ENCODE measurements at places on chromosomes 1 and 21.

DNA sequence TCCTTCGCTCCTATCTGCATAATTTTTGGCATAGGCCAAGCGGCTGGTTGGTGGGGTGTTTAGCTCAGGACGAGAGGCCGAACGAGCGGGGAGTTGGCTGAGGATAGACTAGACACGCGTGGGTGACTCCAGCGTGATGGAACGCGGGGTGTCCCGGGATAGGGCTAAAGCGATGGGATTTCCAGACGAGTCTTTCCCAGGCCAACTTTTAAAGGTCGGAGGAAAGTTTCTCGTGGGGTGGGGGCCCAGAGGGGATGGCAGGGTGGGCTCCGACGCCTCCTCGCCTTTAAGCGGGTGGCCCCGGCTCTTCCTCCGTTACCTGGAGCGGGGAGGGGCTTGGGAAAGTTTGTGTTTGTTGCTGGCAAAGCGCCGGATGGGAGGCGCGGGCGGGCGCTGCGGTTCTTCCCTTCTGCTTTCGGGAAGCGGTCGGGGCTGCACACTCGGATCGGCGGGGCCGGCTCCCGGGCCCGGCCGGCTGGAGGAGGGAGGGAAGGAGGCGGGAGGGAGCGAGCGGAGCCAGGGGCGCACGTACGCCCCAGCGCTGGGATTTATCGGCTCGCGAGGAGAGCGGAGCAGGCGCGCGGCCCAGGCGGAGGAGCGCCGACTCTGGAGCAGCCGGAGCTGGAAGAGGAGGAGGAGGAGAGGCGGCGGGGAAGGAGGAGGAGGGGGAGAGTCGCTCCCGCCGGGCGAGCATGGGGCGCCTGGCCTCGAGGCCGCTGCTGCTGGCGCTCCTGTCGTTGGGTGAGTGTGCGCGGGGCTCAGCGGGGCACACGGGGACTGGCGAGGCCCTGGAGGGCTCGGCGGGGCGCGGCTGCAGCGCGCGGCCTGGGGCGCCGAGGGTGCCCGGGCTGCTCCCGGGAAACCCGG, at the start of gene PTGFRN:
Gene PTGFRN, plus strand, starts transcription at position 405 of the 867 bp plus-strand sequence. Its CDS starts 288 bp downstream, at position 693.
- DNase-seq, result peak; percentile 89

DNA sequence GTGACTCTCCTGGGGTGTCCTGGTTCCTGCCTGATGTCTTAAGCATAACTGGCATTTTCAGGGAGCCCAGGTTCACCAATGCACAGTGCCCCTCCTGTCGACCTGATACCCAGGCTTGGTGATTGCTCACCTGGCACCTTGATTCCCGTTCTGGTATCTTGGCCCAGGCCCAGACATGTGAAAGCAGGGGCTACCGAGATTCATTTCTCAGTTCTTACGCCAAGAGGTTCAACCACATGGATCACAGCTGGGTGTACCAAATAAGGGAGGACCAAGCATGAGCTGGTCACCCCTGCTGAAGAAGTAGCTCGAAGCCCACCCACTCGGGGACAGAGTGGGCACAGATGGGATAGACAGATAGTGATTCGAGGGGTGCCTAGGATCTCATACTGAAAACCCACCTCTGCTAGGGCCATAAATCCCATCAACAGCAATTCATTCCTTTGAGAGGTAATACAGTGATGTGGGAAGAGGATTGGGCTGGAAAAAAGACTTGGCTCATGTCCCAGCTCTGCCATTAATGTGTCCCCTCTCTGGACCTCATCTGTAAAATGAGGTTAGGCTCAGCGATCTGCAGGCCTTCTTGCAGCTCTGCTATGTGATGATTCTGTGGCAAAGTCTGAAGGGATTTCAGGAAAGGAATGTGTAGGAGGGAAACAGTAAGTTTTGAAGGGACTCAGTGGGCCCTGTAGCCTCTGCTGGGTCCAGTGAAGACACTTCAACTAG, 2.7 kb downstream of the EPHX1 start:
- DNase-seq, result no peak

DNA sequence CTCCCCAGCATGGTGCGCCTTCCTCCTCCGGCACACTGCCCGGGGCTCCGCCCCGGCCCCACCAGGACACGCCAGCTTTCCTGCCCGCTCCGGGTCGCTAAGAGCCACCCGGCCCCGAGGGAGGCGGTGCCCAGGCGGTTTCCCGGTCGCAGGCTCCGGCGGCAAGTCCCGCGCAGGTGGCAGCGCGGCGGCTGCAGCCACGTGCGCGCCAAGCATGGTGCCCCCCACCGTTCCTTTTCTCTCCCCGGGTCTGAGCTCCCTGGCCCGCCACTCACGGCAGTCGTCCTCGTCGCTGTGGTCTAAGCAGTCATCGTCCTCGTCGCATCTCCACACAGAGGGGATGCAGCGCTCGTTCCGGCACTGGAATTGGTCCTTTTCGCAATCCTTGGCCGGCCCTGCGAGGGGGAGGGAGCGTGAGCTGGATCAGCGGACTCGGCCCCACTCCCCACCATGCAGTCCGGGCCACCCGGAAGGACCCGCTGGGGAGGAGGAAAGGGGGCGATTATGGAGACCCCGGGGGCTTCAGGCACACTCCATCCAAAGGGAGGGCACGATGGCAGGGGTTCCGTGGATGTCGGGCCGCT, 1.2 kb downstream of the LRP8 start:
- DNase-seq, result peak; percentile 64

DNA sequence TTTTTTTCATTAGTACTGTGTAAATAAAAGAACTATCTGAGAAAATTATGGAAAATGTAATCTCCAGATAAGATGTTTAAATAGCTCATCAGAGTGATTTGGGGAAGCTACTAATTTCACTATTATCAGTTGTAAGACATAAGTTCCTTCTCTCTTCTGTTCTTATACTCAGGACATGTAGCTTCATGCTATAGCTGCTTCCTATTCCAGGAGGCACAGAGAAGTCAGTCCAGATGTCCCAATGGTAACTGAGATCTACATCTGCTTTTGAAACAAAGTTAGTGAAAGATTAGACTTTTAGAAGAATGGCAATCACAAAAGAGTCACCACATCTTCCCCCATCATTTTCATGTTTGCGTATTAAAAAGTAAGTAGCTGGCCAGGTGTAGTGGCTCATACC, 5.6 kb downstream of the MAP3K21 start:
- no peak for DNase-seq

DNA sequence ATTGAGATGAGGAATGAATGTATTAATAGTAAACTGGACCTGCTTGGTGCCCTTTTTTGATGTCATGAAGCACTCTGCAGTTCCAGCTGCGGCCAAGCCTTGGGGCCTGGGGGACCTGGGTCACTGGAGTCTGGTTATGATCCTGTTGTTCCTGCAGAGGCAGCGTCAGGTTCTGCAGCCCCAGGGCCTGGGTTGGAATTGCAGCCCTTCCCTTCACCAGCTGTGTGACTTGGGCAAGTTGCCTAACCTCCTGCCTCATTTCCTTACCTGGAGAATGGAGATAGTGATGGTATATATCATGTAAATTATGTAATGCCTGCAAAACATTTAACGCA, 9.1 kb upstream of the ATP5PO start:
- DNase-seq, result no peak

DNA sequence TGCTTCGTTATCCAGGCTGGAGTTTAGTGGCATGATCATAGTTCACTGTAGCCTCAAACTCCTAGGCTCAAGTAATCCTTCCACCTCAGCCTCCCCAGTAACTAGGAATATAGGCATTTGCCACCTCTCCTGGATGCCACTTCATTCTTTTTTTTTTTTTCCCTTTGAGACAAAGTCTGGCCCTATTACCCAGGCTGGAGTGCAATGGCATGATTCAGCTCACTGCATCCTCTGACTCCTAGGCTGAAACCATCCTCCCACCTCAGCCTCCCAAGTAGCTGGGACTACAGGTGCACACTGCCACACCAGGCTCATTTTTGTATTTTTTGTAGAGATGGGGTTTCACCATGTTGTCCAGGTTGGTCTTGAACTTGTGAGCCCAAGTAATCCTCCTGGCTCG, 19.3 kb downstream of the OSBPL9 start:
- DNase-seq, result no peak
